GF-D8 (cell line): ENCODE measurements at places on chromosomes 1 and 21.

GRCh38 chr1:62271948-62272728, 47.1 kb downstream of the KANK4 start:
- DNase-seq: peak; percentile 34

GRCh38 chr1:116521186-116521585, 49.6 kb downstream of the CD58 start:
- no peak for DNase-seq

- no peak for DNase-seq
These were observed 801 bp upstream of the C2CD4D start for GRCh38 chr1:151840421-151840820.

GRCh38 chr1:204337583-204337982, 22.1 kb downstream of the PLEKHA6 start:
- DNase-seq: no peak

- no peak for DNase-seq
These were observed 236.9 kb downstream of the SIPA1L2 start for GRCh38 chr1:232393010-232393409.

DNA sequence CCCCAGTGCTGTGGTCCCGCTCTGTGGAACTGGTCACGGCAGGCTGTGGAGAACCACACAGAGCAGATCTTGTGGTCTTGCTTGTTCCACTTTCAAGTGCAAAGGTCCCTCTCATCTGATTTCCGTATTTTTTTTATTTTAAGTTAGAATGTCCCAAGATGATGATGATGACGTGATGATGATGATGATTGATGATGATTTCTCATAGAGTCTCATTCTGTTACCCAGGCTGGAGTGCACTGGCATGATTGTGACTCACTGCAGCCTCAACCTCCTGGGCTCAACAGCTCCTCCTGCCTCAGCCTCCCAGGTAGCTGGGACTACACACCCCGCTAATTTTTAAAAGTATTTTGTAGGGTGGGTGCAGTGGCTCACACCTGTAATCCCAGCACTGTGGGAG, 12.2 kb downstream of the EVA1C start:
- DNase-seq: no peak
